ENCODE measurements at places on chromosomes 2 and 18.

- no peak for DNase-seq
These were observed 207.6 kb downstream of the PPP1R1C start for GRCh38 chr2:182193291-182193690.

DNA sequence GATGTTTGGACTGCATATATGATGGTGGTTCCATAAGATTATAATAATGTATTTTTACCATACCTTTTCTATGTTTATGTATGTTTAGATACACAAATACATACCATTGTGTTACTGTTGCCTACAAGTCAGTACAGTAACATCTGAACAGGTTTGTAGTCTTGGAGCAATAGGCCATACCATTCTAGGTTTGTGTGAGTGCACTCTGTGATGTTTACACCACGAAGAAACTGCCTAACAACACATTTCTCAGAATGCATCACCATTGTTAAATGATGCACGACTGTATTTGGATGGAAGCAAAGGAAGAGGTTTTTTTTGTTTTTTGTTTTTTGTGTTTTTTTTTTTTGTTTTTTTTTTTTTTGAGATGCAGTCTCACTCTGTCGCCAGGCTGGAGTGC lies 9.5 kb downstream of the DUSP19 start:
- no peak for DNase-seq

GRCh38 chr18:4844320-4844719 lies 352.7 kb downstream of the AKAIN1 start:
- DNase-seq: no peak

GRCh38 chr2:215626812-215627281 lies 191.0 kb upstream of the FN1 start:
- DNase-seq: no peak

- no peak for DNase-seq
These were observed 217.8 kb downstream of the BCL11A start for GRCh38 chr2:60335533-60336237.

- no peak for DNase-seq
These were observed 60.9 kb downstream of the AAK1 start for GRCh38 chr2:69582582-69583176.

DNA sequence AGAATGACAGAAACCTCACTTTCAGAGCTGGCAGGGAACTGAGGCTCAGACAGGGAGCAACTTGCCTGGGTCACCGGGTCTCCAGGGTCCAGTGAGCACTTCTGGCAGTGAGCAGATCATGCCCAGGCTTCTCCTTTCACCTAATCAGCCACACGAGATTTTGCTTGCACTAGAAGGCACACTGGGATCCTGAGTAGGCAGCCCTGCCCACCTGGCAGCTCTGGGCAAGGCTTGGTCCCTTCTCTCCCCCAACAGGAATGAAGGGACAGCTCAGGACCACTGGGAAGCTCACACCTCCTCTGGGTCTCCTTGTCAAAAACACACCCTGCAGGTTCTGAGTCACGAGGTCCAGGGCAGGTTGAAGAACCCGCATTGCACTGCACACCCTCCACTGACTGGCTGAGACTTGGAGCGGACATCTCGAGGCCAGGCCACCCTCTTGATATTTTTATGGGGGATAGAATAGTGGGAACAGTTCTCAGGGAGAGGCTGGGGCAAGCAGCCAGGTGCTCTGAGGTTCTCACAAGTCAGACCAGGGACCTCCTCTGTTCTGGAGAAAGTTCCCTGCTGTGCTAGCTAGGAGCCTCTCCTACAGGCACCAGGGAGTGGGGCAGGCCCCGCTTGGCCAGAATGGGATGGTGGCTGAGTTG lies 5.7 kb downstream of the MAL start:
- no peak for DNase-seq

GRCh38 chr2:31893094-31893493 lies 117.7 kb downstream of the MEMO1 start:
- DNase-seq: no peak

- no peak for DNase-seq
These were observed 383.7 kb downstream of the CDH2 start for GRCh38 chr18:27793013-27793785.

DNA sequence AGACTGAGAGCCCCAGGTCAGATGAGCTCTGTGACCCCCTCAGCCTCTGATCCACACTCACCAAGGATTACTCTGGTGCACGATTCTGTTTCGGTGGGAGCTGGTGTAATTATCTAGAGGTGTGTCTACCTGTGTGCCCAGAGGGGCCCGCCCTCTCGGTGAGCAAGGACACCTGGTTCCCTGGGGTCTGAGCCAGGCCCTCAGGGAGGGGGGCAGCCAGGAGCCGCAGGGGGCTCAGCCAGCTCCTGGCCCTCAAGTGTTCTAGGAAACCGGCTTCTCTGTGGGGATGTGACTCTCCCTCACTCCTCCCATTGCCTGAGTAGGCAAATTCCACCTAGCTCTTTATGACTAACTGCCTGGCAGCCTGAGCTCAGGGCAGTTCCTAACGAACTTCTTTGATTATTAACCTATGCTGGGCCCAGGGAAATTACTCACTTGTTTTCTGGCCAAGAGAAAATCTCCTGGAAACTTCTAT lies 17.4 kb downstream of the AGAP1 start:
- no peak for DNase-seq

DNA sequence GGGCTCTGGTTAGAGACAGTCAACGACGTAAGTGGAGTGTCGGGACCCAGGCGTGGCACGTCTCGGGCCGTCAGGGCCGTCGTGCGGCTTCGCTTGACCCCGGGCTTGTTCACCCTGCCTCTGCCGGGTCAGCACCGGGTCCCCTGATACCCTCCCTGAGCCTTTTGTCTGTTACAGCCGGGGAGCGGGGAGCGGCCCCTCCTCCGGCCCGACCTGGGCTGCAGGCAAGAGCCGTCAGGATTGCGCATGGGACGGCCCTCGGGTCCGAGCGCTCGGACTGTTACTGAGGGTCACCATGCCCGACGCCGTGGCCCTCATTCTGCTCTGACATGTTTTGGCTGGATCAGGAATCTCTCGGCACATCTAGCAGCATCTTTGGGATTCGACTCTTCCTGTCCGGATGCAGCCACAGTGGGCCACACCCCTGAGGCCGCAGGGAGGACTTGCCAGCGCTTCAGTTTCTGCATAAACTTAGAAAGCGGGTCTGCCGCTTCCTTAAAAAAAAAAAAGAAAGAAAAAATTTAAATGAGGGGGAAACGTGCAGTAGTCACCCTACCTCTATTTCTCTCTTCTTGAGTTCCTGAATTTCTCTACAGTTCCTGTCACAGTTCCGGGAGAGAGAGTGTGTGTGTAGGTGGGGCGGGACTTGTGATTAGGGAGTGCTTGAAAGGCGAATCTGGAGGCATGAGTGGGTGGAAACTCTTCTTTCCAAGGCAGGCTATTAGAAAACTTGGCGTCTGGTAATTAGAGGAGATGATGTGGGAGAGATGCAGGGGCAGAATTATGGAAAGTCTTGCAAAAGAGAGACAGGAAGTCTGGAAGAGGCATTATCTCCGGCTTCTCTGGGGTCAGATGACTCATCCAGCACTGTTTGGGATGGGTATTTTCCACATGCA lies 909 bp downstream of the TMEM87B start:
- DNase-seq: no peak

GRCh38 chr2:229267080-229267479 lies 4.0 kb downstream of the PID1 start:
- DNase-seq: no peak

- DNase-seq: no peak
These were observed 1412.0 kb upstream of the ZEB2 start for GRCh38 chr2:145931781-145932395.

DNA sequence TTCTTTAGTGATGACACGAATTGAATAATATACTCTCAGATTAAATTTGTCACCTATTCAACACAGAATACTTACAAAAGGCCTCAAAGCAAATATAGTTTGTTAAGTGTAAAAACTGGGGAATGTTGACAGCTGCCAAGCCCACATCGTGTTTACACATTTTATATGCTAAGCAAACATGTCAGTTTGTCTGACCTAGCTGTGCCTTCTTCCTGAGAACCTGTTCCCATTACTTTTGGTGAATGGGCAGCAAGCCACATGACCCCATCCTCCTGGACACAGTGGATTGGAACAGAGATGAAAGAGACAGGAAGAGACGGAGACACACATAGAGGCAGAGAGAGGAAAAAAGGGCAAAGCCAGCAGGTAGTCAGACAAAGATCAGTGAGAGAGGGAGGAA lies 22.9 kb upstream of the CUL3 start:
- no peak for DNase-seq

GRCh38 chr2:8352989-8353388 lies 328.9 kb upstream of the ID2 start:
- DNase-seq: no peak

GRCh38 chr18:56083523-56084287 lies 495.7 kb upstream of the TCF4 start:
- DNase-seq: no peak

- DNase-seq: no peak
These were observed 44.9 kb downstream of the AQP12A start for GRCh38 chr2:240736281-240737250.
